ENCODE measurements at places on chromosomes 5 and 9.

- no peak for DNase-seq
Measured at GRCh38 chr9:37002413-37003217, 31.5 kb downstream of the PAX5 start.

DNA sequence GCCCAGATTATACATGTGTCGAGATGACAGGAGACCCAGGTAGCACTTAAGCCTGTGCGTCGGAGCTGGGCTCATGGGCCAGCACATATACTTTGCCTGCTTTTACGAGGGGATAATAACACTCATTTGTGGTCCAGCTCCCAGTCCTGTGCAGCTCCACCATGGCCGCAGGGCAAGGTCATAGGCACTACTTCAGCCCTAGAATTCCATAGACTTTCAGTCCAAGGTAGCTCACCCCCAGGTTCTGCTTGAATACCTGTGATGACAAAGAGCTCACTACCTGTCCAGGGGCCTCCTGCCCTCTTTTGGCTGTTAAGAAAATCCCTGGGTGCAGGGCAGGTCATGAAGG, 1.7 kb downstream of the CORO2A start:
- DNase-seq: no peak

DNA sequence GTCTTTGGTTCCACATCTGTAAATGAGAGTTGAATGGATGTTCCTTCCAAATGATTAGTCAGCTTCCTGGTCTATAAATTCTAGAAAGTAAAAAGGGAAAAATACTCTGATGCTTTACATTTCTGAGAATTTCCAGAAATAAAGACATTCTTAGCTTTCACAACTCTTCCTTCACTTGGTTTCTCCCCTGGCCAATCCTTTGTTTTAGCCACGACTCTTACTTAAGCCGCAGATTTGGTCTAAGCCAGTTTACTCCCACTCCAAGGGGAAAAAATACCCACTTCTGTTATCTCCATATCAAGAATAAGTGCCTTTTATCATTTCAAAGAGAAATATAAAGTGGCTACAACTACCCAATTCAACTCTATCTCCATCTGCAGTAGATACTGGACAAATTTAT, 29.7 kb downstream of the PWWP2A start:
- no peak for DNase-seq

- peak; percentile 9 for DNase-seq
Measured at GRCh38 chr5:15383469-15383868, 116.5 kb upstream of the FBXL7 start.

DNA sequence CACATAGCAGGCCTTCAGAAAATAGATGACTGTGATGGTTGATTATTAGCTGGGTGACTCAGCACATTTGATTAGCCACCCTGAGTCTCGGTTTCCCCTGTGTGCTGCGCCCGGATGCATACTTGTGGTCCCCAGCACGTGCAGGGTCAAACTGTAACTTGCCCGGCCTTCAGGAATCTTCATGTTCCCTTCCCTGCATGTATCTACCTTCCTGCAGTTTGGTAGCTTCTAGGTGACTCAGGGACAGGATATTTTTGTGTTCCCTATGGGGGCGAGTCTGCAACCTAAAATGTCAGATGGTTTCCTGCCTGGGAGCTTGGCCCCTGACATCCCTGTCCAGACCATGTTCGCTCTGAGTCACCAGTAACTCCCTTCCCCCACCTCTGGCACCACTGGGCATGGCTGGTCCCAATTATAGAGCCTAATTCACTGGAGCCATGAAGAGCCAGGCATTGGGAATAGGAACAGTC, 13.2 kb downstream of the PTGS1 start:
- DNase-seq: peak; percentile 70

DNA sequence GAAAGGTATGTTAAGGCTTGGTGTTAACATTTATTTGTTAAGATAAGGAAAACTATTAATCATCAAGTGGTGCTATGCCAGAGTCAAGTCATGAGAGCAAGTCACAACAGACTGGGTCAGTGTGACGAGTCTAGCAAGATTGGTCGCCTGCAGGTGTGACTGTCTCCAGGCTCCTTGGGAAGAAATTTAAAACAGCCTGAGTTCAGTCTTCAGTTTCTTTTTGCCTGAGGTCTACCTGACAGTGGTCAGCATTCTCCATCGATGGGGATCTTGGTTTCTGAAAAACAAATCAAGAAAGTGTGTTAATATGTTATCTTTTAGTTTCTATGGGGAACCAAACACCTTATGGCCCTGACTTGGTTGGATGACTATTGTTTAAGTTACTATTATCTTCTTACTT, 56.3 kb downstream of the CETN3 start:
- no peak for DNase-seq

- DNase-seq: no peak
Measured at GRCh38 chr5:175753536-175754402, 95.9 kb downstream of the HRH2 start.

GRCh38 chr5:26031481-26031880, 1006.9 kb downstream of the CDH9 start:
- DNase-seq: no peak

GRCh38 chr5:9558319-9558965, 12.6 kb upstream of the SEMA5A start:
- DNase-seq: no peak

- no peak for DNase-seq
Measured at GRCh38 chr5:133848341-133848811, 120.0 kb downstream of the C5orf15 start.

GRCh38 chr5:142253938-142254337, 70.9 kb downstream of the SPRY4 start:
- DNase-seq: no peak

DNA sequence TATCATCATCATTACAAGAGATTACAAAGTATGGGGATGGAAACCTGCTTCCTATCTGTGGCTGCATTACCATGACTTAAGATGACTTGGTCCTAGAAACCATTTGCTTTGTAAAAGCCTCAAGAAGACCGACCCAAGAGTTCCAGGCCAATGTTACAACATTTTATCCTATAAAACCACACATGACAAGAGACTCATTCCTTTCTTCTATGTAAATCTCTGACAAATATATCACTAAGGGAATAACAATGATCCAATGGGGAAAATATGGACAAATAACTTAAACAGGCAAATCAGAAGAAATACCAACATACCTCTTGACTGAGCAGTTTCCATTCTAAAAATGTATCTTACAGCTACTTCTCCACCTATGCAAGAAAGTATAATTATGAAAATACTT, 44.3 kb upstream of the VPS13A start:
- DNase-seq: peak; percentile 10

DNA sequence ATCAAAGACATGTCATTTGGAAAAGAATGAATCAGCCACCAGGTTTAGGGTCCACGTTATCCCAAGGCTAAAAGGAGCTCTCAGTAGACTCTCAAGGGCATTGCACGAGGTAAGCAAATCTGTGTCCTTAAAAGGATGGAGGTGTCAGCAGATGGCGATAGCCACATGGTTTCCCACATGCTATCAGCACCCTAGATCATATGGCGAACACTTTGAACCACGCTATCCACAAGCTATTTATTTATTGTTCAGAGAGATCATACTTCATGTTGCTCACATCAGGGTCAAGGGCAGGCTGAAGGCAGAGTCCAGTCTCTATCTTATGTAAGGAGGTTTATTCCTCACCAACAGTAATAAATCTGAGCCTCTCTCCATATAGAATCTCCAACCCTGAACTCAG, 43.7 kb downstream of the CDH6 start:
- no peak for DNase-seq

- peak; percentile 9 for DNase-seq
Measured at GRCh38 chr5:59792983-59793585, 100.4 kb downstream of the PDE4D start.

DNA sequence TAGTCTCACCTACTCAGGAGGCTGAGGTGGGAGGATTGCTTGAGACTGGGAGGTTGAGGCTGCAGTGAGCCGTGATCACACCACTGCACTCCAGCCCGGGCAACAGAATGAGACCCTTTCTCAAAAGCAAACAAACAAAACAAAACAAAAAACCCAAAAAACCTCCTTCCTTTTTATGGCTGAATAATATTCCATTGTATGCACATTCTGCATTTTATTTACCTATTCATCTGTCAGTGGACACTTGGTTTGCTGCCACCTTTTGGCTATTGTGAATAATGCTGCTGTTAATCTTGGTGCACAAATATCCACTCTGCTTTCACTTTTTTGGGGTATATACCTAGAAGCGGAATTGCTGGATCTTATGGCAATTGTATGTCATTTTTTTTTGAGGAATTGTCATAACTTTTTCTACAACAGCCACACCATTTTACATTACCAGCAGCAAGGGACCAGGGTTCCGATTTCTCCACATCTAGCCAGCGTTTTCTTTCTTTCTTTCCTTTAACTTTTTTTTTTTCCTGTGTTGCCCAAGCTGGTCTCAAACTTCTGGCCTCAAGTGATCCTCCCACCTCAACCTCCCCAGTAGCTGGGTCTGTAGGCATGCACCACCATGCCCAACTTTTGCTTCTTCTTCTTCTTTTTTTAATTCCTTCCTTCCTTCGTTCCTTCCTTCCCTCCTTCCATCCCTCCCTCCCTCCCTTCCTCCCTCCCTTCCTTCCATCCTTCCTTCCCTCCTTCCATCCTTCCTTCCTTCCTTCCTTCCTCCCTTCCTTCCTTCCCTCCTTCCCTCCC, 30.6 kb downstream of the NKX2-5 start:
- no peak for DNase-seq

DNA sequence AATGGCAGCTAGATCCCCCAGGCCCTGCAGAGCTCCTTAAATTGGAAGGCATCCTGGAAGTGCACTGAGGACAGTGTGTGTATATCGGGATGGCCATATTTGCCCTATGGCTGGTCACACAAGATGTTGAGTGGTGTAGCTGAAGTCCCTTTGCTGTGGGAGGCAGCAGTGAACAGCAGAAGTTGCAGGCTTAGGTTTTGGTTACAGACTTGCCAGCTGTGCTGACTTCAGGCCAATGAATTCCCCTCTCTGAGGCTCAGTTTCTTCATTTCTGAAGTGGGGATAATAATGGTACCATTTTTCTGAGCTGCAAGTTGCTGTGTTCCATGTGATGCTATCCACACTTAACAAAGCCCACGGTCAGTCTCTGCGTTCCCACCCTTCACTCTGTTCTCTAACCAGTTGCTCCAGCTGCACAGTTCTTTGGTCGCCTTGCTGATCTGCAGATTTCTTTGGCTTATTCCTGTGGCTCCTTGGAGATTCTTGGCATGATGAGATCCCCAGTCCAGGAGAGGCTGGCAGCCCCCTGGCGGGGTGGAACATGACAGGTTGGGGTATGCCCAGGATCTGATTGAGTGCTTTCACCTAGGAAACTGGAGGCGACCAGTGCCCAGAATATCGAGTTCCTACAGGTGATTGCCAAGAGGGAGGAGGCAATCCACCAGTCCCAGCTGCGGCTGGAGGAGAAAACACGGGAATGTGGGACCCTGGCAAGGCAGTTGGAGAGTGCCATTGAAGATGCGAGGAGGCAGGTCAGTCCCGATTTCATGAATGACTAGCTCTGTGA, 6.5 kb upstream of the GLE1 start:
- DNase-seq: no peak

DNA sequence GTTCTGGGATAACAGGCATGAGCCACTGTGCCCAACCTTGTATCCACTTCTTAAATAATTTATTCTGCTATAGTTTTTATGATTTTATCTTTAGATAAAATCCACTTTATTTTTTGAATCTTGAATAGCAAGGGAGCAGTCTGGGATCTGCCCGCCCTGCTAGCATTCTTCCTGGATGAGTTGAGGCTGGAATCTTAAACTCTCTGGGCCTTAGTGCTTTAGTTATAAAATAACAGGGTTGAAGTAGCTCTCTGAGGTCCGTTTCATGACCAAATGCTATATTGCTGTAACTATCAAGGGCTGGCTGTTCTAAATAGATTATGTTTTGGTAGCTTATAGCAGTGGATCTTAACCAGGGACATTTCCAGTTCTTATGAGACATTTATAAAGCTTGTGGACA, 20.8 kb downstream of the ACER2 start:
- DNase-seq: no peak

GRCh38 chr5:34703767-34704713, 47.9 kb downstream of the RAI14 start:
- DNase-seq: no peak

DNA sequence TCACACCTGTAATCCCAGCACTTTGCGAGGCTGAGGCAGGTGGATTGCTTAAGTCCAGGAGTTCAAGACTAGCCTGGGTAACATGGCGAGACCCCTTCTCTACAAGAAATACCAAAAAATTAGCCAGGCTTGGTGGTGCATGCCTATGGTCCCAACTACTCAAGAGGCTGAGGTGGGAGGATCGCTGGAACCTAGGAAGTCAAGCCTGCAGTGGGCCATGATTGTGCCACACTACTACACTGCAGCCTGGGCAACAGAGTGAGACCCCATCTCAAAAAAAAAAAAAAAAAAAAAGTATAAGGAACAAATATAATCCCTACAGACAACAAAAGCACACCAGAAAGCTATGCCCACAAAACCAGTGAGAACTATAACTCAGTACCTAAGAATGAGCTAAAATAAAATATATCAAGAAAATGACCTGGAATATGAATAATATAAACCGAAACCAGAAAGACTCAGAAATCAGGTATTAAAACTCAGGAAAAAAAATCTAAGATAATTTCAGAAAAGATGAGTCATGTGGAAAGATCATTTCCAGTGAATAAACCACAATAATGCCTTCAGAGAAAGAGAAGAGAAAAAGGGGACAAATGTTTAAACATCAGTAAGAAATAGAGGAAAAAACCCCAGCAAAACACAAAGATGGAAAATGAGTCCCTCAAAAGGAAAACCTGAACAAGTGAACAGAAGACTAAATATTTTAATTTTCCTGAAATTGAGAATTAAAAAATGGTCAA, 57.4 kb downstream of the GOLPH3 start:
- DNase-seq: no peak

GRCh38 chr9:83066771-83067170, 3.8 kb upstream of the RASEF start:
- DNase-seq: no peak

DNA sequence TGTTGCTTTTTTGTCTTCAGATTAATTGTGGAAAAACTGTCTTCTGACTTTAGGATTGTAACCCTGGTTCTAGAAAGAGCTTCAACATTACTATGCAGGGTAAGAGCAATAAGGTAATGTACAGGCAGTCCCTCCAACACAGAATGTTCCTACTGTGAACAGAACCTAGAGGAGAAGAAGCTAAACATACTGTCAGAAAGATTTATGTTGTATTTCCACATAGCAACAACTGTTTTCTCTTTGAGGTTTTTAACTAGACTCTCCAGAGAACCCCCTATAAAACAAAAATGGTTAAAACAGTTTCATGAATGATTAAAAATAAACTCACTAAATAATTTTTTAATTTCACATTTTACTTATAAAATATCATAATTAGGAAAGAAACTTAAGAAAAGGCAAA, 64.3 kb upstream of the NAA35 start:
- no peak for DNase-seq

DNA sequence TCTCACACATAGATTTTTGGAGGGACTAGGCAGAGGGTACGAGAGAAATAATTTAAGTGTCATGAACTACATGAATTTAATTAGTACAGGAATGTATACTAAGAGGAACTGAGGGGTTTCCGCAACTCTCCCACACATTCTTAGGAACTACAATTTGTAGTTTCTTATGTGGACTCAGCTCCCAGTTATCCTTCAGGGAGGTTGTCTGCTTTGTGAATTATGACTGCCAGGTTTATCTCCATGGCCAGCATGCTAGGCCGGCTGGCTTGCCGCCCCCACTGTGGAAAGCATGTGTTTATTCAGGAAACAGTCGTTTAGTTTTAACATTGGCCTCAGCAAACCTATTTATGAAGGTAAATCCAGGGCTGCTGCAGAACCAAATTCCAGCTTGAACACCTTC, 415.0 kb downstream of the KCTD16 start:
- no peak for DNase-seq
